ENCODE measurements at places on chromosomes 6 and 20.

- DNase-seq, result no peak
Measured at GRCh38 chr6:20025681-20026080, 186.6 kb downstream of the MBOAT1 start.

DNA sequence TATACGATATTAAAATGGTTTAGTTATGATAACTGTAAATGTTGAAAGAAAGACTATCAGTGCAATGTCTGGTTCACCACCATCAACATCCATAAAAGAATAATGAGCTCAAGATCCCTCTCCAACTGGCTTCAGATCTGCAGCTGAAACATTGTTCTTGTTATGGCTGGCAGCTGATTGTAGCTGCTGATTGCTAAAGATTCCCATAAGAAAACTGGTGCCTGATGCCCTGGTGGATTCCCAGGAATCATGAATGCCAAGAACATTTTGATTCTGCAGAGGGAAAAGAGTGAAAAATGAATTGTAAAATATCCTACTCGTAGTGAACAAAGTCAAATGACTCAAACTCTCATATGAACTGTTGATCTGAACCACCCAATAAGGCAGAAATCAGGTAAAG is 1160.2 kb downstream of the EPHA7 start:
- no peak for DNase-seq

GRCh38 chr6:14023855-14024254 is 93.7 kb upstream of the CD83 start:
- no peak for DNase-seq

DNA sequence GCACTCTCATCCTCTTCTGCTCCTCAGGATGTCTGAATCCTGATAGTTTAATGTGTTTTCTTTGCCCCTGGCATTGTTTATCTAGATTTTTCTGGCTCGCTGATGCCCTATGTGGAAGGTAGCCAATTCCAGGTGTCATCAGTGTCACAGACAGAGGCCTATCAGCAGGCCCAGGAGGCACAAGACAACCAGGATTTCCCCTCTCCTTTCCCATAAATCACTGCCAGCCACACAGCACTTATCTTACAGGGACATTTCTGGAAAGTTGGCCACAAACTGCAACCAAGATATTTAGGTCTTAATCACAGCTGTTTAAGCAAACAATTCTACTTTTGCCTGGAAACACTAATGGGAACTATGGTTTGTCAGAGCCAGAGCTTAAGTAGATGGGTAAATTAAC is 28.1 kb downstream of the ADGRF5 start:
- DNase-seq, result no peak

DNA sequence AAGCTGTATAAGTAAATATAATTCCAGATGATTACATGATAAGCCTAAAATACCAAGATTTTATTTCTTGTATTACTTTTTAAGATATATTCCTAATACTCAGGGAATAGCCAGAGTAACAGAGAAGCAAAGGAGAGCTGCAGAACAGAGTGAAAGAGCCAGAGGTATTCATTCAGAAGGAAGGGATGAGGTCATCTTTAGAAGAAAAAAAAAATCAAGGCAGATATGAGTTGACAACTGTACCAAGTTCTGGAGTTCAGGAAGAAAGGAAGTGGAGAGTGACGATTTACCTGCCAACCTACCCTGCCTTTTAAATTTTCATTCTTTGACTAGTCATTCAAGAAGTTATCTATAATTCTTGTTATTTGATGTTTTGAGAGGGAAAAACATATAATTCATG is 28.8 kb upstream of the NHSL1 start:
- DNase-seq, result no peak

DNA sequence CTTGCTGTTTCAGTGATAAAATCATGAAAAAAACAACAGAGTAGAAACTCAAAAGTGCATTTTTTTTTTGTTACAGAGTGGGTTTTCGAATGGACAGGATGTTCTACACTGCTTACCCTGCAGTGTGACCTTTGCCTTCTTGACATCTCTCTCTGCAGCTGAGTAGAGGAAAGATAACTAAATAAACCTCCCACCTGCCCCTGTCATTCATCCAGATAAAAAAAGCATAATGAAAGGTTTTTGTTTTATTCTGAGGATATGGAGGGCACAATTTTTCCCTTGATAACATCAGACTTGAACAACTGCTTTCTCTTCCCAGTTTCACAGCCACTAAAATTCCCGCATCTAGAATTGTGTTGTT is 193.6 kb upstream of the FOXQ1 start:
- no peak for DNase-seq

GRCh38 chr20:49169547-49169946 is 18.6 kb downstream of the STAU1 start:
- DNase-seq, result no peak

DNA sequence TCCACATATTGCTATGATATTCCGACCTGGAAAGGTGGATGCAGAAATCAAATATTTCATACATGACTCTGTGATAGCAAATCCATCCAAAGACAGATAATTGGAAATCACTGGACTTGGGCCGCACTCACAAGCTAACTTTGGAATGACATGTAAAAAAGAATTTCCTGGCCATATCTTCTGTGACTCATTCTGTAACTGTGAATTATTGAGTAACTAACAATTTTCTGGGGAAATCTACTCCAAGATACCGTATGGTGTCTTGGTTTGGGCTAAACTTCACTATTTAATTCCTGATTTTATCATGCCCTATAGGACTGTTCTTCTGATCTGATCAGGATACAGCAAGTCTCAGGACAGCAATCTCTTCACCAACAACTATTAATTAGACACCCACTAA is 92.7 kb upstream of the LY86 start:
- no peak for DNase-seq

- DNase-seq, result no peak
Measured at GRCh38 chr6:169806701-169807100, 55.3 kb downstream of the ERMARD start.

- no peak for DNase-seq
Measured at GRCh38 chr20:50919567-50919966, 11.7 kb downstream of the ADNP start.

- DNase-seq, result no peak
Measured at GRCh38 chr20:22611636-22612035, 27.3 kb upstream of the FOXA2 start.

GRCh38 chr6:134287859-134288537 is 29.9 kb downstream of the SGK1 start:
- no peak for DNase-seq

GRCh38 chr20:61037498-61037897 is 214.6 kb upstream of the CDH4 start:
- no peak for DNase-seq

DNA sequence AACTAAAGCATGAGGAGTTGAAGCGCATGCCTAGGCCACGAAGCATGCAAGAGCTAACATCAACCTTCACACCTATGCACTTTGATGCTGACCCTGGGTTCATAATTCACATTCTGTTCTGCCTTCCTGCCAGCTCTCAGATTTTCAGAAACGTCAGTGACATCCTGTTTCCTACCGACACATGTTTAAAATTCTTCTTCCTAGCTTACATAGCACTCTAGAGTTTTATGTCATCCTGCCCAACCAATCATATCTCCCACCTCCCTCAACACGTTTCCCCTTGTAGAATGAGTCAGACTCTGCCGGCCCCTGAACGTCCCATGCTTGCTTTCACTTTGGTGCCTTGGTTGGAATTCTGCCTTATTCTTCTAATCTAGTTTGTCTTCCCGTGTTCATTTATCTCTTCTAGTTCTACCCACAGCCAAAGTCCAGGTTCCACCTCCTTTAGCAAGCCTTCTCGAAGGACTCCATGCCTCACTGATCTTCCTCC is 97.2 kb upstream of the MAP7 start:
- DNase-seq, result no peak

DNA sequence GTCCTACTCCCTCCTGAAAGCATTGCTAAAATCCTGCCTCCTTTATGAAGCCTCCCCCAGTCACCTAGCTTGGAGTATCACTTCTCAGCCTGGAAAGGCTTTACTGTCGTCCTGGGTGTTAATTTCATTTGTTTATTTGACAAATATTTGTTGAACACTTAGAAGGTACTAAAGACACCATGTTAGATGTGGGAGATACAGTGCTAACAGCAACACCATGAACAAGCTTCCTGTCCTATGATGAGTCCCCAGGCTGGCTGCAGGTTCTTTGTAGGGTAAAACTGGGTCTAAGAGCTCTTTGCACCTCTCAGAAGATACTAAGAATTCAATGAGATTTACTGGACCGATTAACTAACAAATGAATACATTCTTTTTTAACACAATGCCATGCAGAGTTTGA is 109.2 kb upstream of the TMEM170B start:
- no peak for DNase-seq

DNA sequence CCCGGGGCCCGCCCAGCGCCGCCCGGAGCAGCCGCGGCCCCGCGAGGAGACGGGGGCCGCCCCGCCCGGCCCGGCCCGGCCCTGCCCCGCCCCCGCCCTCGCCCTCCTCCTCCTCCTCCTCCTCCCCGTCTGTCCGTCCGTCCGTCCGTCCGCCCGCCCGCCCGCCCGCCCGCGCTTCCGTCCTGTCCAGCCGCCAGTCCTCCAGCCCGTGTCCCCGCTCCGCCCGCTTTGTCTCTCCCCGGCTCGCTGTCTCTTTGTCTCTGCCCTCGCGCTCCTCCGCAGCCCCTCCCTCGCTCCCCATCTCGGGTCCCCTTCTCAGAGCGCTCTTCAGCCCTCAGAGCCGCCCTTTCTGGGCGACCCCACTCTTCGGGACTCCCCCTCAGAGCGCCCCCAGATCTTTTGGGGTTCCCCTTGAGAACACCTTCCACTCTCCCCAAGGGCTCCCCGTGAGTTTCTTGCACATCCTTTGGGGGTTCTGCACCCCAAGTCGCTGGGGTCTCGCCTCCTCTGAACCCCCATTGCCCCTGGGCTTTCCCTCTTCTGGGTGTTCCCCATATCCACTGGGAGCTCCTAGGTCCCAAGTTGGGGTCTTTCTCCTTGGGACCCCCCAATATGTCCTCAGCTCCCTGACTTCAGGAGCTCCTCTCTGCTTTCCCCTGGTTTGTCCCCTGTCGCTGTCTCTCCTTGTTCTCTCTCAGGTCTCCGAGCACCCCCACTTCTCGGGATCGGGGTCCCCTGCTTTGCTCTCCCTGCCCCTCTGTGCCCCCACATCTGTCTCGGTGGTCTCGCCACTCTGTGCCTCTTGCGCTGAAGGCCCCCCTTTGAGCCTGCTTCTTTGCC is 79.5 kb upstream of the MYL9 start:
- DNase-seq, result no peak

- no peak for DNase-seq
Measured at GRCh38 chr6:109945091-109945490, 33.0 kb upstream of the GPR6 start.

- DNase-seq, result no peak
Measured at GRCh38 chr6:167517254-167517916, 192.5 kb downstream of the TTLL2 start.

DNA sequence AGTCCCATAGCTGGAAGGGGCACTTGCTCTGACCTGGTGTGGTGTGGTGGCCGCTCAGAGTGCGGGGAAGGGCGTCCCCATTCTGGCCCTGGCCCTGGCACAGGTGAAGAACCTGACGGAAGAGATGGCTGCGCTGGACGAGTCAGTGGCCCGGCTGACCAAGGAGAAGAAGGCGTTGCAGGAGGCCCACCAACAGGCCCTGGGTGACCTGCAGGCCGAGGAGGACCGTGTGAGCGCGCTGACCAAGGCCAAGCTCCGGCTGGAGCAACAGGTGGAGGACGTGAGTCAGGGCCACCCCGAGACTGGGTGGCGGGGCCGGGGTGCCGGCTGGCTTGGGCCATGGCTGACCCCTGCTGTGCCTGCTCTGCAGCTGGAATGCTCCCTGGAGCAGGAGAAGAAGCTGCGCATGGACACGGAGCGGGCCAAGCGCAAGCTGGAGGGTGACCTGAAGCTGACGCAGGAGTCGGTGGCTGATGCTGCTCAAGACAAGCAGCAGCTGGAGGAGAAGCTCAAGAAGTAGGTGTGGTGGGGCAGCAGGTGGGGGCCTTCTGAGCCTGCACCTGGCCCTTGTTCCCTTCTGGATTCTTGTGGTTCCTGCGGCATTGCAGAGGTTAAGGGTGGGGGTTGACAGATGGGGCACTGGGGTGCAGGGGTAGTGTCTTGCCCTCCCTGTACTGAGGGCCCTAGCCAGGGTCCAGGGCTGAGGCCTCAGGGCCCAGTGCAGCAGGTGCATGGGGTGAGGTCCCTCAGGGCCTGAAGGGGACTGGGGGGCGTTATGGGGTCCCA is 40.8 kb downstream of the MYH7B start:
- DNase-seq, result no peak

GRCh38 chr6:28789553-28790083 is 134.2 kb downstream of the TRIM27 start:
- DNase-seq, result no peak

- no peak for DNase-seq
Measured at GRCh38 chr6:121335087-121336008, 1.1 kb upstream of the TBC1D32 start.

- DNase-seq, result peak; percentile 10
Measured at GRCh38 chr6:82246802-82247504, 591 bp downstream of the IBTK start.

GRCh38 chr6:111683749-111684267 is 78.1 kb upstream of the TRAF3IP2 start:
- no peak for DNase-seq

- DNase-seq, result no peak
Measured at GRCh38 chr6:130975325-130975724, 87.7 kb downstream of the EPB41L2 start.

- no peak for DNase-seq
Measured at GRCh38 chr6:42396720-42397119, 55.0 kb downstream of the TRERF1 start.

- no peak for DNase-seq
Measured at GRCh38 chr6:144935181-144935580, 650.0 kb downstream of the UTRN start.

GRCh38 chr6:16473184-16473907 is 235.0 kb downstream of the GMPR start:
- DNase-seq, result no peak

DNA sequence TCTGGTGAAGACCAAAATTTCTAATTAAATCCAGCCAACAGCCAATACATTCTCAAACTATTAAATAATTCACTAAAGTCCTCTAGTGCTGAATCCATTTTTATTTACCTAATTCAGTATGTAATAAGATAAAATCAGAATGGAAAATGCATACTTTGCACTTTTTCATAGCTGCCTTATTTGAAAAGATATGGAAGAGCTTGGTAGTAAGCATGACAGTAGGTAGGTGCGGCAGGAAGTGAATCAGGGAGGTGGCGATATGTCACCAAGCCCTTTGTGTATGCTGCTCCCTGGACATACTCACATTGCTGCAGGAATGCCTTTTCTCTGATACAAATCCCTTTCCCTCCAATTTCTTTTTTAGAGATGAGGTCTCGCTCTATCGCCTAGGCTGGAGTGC is 10.2 kb upstream of the TGM3 start:
- DNase-seq, result no peak

Measured in stimulated activated CD8-positive, alpha-beta memory T cell treated with anti-CD3 and anti-CD28 coated beads, Interleukin-15, amount 100 ng/mL, for 1 hour (primary cell).